ENCODE measurements at places on chromosomes 1 and 21.

- no peak for DNase-seq
Observed at GRCh38 chr1:9400425-9401079, 107.9 kb downstream of the SPSB1 start.

- no peak for DNase-seq
Observed at GRCh38 chr21:34141373-34141772, 68.0 kb downstream of the MRPS6 start.

DNA sequence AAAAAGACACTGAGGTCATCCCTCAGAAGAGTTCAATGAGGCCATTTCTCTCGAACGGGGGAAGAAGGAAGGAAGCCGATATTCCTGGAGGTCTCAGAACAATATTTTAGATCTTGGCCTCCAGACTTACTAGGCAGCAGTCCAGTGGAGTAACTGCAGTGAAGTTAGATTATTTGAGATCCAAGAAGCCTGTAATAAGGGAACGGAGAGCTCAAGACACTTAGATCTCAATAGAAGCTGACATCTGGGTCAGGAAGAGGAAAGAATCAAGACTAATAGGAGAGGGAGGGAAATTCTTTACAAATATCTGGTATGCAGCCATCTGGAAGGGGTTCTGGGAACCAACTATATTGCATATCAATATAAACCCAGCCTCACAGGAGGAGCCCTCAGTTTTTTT is 13.6 kb upstream of the ENAH start:
- DNase-seq: no peak

DNA sequence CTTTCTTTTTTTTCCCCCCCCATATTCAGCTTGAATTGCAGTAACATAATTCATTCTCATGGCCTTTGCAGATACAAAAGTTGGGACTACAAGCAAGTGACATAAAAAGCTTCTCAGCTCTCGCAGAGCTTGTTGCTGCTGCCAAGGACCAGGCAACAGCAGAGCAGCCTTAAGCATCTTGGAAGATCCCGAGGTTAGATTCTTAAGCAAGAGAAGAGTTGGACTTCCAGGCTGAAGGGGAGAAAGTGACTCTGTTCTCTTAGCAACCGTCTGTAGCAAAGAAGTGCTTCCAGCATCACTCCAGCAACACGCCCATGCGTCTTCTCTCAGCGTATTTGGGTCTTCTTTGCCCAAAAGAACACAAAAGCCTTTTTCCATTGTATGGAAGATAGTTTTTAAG is 20.7 kb downstream of the AGT start:
- no peak for DNase-seq

DNA sequence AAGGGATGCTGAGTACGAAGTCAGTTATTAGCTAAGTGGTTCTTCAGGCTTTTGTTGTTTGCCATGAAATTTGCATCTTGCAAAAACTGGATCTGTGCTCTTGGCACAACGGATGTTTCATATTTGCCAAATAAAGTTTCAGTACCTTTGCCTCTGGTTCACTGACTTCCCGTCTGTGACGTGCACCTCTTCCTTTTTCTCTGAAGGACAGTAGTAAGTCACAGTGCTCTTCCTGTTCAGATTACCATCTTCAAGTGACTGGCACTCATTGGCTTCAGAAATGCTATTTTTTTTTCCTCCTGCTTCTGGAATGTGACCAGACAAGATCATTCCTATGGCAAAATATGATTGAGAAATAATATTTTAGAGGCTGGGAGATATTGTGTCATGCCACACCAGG is 75.9 kb upstream of the GREM2 start:
- DNase-seq: no peak

DNA sequence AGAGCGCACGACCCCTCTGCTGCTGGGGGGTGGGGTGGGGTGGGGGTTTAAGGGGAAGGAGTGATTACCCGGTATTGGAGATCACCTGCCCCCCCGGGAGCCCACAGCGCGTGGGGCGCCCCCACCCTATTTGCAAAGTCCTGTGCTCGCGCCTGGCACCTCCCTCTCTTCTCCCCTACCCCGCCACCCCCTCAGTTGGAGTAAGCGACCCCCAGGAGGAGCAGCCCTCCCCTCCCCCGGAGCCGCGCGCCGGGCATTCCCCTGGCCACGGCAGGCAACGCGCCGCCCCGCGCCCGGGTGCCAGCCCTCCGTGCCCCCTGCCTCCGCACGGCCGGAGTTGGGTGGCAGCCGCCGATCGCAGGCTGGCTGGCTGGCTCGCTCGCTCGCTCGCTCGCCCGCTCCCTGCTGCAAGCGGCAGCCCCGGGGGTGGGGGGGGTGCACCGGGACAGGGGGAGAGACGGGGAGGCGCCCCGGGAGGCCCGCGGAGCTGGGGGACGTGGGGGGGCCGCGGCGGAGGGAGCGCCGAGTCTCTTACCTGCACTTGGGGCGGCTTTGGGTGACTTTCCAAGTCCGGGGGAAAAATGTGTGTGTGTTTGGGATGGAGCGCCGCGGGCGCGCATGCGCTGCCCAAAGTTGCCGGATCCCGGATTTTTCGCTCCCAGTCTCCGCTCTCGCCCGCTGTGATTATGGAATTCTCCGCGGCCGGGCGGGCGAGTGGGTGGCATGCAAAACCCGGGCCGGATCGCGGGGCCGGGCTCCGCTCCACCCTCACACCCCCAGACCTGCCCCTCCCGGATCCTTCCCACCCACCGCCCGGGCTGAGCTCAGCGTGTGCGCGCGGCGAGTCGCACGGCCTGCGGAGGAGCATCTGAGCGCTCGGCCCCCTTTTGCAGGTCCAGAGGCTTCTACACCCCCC is at the start of gene CASZ1:
TSS of gene CASZ1 (minus strand) at position 618 of the 916 bp plus-strand sequence. CDS start 102,757 bp downstream, outside the sequence.
- DNase-seq: peak; percentile 17

- DNase-seq: no peak
Observed at GRCh38 chr1:164311377-164311776, 247.6 kb upstream of the PBX1 start.

Data from suppressor macrophage (primary cell).